ENCODE measurements at places on chromosomes 2 and 18.
A peak's percentile ranks its signal among the peaks of the same experiment; 100 is the strongest.

DNA sequence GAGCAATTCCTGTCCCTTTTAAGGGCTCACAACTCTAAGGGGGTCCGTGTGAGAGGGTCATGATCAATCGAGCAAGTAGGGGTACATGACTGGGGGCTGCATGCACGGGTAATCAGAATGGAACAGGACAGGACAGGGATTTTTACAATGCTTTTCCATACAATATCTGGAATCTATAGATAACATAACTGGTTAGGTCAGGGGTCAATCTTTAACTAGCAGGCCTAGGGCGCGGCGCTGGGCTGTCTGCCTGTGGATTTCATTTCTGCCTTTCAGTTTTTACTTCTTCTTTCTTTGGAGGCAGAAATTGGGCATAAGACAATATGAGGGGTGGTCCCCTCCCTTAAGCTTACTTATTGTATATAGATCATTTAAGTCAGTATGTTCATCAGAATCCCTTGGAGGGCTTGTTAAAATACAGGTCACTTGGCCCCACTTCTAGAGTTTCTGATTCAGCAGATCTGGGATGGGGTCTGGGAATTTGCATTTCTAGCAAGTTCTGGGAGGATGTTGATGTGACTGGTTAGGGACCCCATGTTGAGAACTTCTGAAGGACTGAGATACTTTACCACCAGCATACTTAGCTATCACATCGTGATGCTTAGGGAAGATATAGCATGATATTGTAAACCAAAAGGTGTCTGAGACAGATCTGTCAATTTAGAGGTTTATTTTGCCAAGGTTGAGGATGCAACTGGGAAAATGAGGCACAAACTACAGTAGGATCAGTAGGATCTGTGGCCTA is 2.8 kb upstream of the INPP4A start:
- DNase-seq, result no peak

GRCh38 chr18:46536215-46536874 is 120.7 kb downstream of the LOXHD1 start:
- no peak for DNase-seq

DNA sequence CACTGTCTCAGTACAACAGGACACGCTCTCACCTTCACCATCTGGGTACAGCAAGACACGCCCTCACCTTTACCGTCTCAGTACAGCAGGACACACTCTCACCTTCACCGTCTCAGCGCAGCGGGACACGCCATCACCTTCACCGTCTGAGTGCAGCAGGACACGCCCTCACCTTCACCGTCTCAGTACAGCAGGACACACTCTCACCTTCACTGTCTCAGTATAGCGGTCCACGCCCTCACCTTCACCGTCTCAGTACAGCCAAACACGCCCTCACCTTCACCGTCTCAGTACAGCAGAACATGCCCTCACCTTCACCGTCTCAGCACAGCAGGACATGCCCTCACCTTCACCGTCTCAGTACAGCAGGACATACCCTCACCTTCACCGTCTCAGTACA is 109.9 kb upstream of the CTDP1 start:
- DNase-seq, result no peak

GRCh38 chr2:9300214-9300613 is 93.6 kb downstream of the ASAP2 start:
- no peak for DNase-seq

DNA sequence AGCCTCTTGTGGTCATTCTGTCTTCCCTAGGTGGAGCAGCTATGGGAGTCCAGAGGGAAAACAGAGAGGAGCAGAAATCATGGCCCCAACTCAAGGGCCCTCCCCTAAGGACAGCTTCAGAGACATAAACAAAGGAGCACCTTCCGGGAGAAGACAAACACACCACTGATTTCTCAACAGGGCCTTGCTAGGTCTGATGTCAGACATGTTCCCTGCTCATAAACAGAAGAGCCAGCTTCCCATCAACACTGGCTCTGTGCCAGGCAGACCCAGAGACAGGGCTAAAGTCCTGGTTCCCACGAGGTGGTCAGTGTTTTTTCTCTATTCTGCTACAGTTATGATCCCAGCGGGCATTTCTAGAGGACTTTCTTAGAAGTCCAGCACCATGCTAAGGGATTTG is 19.3 kb downstream of the CXCR2 start:
- no peak for DNase-seq

DNA sequence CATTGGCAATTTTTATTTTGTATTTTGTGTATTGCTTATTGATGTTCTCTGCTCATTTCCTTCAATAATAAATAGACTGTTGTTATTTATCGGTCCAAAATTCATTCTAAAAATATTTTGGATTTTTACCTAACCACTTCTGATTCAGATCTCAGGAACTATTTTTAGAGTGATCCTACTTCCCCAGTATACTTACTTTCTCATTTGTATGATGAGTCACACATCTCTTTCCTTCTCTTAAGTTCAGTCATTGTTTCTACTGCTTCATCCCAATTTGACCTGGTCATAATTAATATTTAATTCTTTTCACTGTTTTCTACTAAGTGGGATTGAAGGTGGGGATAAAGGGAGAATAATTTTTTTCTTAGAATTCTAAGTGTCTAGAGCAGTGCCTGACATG is 75.1 kb downstream of the AGPS start:
- DNase-seq, result no peak

- no peak for DNase-seq
Measured at GRCh38 chr2:120934574-120935338, 199.1 kb downstream of the GLI2 start.

DNA sequence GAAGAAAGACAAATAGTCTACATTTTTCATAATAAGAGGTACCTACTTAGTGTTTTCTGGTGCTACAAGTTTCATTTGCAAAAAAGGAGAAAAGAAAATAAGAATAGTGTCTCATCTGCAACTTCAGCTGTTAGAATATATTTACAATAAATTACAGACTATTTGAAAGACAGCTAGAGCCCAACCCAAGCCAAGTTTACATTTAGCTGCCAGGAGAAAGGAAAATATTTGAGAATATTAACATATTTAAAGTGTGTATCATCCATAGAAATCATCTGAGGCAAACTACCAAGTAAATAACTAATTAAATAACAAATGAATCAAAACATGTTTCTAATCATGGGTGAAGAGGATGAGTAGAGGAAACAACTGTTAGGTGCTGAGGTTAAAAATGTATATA is 209.2 kb upstream of the ZSWIM2 start:
- no peak for DNase-seq

DNA sequence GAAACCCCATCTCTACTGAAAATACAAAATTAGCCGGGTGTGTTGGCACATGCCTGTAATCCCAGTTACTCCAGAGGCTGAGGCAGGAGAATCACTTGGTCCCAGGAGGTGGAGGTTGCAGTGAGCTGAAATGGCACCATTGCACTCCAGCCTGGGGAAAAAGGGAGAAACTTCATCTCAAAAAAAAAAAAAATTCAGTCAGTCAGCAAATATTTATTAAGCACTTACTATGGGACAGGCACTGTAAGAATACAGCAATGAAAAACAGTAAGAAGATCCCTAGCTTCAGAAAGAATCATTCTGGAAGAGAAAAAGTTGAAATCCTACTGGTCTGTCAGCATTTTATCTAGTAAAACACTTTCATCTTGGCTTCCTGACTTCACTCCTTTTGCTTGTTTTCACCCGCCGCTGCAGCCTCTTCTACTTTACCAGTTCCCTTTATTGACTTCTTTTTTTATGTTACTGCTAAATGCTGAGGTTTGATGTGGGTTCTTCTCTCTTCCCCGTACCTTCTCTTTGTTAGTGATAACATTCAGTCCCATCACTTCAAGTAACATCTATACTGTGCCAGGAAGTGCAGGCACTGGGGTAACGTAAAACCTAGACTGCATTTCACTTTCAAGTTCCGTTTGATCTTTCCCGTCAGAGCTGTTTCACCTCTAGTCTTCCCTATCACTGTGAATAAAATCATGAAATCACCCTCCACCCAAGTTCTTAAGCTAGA is 10.8 kb upstream of the TAF4B start:
- peak; percentile 57 for DNase-seq

GRCh38 chr2:170054997-170055396 is 123.0 kb upstream of the MYO3B start:
- no peak for DNase-seq

- no peak for DNase-seq
Measured at GRCh38 chr2:77232909-77233425, 289.2 kb downstream of the LRRTM4 start.

DNA sequence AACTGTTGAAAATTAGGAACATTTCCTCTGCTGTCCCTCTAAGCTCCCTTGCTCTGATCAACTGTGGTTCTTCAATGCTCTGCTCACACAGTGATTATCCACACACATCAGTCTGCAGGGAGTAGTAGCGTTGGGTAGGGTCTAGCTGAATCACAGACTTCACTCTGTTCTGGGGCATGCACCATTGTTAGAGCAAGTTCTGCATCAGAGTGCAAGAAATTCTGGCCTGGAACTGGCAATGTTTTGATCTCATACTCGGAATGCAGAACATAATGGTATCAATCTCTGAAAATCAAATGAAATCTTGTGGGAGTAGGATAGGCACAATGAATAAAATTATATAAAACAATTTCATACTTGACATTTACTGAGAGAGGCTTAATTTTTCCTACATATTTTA is 55.3 kb downstream of the HRH4 start:
- no peak for DNase-seq

DNA sequence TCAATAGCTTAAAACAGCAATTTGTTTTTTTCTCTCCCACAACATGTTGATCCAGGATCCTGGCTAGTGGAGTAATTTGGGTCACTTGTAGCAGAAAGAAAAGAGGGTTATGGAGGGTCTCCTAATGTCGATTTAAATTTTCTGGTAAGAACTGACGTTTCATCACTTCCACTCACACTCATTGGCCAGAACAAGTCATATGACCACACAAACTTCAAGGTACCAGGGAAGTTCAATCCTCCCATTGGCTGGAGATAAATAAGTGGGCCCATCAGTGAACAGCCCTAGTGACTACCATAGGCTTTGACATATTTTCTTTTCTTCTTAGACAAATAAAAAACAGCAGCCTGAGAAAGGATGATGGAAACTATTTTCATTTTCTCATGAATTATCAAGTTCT is 8.3 kb upstream of the TMEM131 start:
- DNase-seq, result no peak

- no peak for DNase-seq
Measured at GRCh38 chr2:160491911-160492371, 1.7 kb downstream of the RBMS1 start.

- DNase-seq, result no peak
Measured at GRCh38 chr2:72094701-72095100, 53.0 kb downstream of the CYP26B1 start.

GRCh38 chr2:27171351-27171848 is 22.6 kb downstream of the TCF23 start:
- DNase-seq, result no peak

DNA sequence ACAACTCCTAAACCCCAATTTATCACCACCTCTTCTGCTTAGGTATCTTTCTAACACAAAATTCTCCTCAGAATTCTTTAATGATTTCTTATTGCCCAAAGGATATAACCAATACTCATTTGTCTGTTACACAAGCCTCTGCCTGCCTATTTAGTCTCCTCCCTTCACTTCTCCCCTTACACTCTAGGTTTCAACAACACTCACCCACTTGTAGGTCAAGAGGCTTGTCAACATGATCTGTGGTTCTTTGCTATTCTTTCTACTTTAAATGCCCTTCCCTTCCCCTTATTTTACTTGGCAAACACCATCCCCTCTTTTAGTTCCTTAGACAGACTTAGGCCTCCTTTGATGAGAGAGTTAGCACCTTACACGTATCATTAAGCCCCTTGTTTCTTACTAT is 69.0 kb upstream of the C2orf15 start:
- DNase-seq, result no peak

GRCh38 chr2:225938991-225939390 is 539.5 kb downstream of the NYAP2 start:
- no peak for DNase-seq

DNA sequence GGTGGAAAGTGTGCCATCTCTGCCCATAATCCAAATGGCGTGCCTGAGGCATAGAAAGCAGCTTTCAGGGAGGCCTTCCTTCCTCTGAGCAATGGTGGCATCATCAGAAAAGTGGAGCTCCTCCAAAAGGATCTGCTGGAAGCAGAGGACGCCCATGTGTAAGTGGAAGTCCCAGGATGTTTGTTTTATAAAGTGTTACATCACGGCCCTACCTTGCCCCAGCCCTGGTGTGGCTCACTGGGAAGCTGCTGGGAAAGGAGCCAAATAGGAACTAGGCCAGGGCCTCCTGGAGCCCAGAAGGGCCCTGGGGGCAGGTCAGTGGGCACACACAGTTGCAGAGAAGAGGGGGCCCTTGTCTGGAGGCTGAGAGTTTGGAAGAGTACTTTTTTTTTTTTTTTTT is 4.2 kb upstream of the ODC1 start:
- no peak for DNase-seq

DNA sequence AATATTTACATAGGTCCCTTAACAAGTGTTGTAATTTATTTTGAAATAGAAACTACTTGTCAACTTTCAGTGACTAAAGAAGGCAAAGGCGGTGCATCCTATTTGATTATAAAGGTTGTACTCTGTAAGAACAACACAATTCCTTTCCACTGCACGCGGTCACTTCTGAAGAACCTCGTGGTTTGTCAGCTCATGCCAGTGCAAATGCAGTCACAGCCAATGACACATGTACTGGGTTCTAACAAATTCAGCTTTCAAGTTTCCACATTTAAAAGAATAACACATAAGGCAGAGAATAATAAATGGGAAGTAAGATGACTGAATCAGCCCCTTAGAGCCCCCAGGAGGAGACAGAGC is 39.7 kb downstream of the CYB5A start:
- no peak for DNase-seq

DNA sequence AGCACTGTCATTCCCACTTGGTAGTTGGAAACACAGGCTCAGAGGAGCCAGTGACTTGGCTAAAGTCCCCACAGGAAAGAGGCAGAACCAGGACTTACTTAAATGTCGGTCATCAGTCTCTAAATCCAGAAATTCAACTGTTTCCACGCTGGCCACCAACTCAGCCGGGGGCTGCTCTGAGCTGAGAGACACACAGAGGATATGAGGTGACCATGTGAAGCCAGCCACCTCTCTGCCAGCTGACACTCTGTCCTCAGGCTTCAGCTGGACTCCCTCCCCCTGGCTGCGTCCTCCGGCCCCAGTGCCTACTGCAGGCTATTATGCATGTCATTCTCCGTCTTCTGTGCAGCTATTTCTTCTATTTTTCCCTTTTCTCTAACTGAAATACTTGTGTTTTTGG is 168.9 kb downstream of the ANKRD30B start:
- DNase-seq, result no peak

DNA sequence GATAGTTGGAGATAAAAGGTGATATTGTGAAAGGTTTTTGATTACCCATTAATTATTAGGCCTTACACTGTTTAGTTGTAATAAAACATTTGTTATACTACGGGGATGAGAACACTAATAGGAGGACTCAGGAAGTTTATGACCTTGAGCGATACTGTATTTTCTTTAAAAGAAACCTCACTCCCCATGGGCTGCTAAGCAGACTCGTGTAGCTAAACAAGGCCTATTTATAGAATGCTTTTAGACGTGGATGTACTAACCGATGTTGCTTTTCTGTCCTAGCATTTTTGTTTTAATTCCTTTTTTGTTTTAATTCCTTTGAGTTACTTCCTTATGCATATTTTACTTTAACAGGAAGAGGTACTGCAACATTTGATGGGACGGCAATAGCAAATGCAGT is 22.9 kb downstream of the MSH6 start:
- no peak for DNase-seq
